Activated CD8-positive, alpha-beta memory T cell treated with anti-CD3 and anti-CD28 coated beads, Interleukin-2, amount 50 U/mL, for 4 hours (primary cell): ENCODE measurements at places on chromosomes 7 and 10.

GRCh38 chr7:102287111-102287980 lies 678 bp downstream of the SH2B2 start:
- DNase-seq, result no peak

- no peak for DNase-seq
These were observed 20.6 kb upstream of the WASL start for GRCh38 chr7:123769371-123769770.

DNA sequence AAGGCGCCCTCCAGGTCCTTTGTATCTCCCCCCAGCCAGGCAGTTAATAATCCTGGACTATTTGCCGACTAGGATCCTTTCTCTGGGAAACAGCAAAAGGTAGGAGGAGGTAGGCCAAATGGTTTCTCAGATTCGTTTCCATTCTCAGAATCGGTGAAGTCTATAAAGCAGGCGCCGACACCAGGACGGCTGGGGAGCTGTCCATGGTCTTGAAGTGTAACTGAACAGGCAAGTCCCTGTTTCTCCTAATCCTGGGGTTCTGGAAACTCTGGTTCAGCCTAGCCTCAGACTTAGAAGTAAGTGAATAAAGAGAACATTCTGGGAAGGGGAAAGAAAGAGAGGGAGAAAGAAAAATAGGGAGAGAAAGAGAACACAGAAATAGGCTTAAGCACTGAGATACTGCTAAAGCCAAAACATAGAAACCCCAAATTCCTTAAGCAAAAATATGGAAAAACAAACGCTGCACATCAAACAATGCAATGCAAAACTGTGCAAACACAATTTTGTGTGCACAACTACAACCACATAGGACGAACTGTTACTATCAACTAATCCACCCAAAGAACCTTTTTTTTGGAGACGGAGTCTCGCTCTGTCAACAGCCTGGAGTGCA lies 11.1 kb upstream of the INA start:
- DNase-seq, result no peak

GRCh38 chr7:12584930-12585329 lies 14.4 kb downstream of the SCIN start:
- DNase-seq, result no peak

GRCh38 chr10:118543714-118544400 lies 51.6 kb downstream of the PRLHR start:
- DNase-seq, result peak; percentile 34

GRCh38 chr7:7536396-7537019 lies 835 bp upstream of the COL28A1 start:
- no peak for DNase-seq

- DNase-seq, result no peak
These were observed 11.8 kb upstream of the RRP12 start for GRCh38 chr10:97412891-97413304.

- DNase-seq, result no peak
These were observed 1.5 kb upstream of the KCTD7 start for GRCh38 chr7:66627151-66627681.

GRCh38 chr7:114081606-114082425 lies 163.0 kb upstream of the PPP1R3A start:
- DNase-seq, result no peak

- DNase-seq, result no peak
These were observed 23.6 kb upstream of the ZRANB1 start for GRCh38 chr10:124918191-124918830.

GRCh38 chr10:102583435-102584417 lies 60.6 kb upstream of the TRIM8 start:
- DNase-seq, result peak; percentile 82

DNA sequence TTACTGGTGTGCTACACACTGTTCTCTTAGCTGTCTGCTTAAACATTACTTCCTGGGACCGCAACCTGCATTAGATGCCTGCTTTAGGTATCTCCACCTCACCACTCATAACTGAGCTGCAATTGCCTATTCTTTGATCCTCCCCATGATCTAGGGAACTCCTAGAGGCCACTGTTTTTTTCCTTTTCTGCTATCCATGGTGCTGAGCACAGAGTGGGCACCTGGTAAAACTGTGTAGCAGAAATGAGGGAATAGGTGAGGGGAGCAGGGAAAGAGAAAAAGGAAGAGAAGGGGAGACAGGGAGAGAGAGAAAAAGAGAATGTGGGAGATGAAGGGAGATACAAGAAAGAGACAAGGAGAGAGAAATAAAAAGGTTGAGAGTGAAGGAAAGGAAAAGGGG lies 434.9 kb downstream of the ADRA2A start:
- DNase-seq, result no peak

DNA sequence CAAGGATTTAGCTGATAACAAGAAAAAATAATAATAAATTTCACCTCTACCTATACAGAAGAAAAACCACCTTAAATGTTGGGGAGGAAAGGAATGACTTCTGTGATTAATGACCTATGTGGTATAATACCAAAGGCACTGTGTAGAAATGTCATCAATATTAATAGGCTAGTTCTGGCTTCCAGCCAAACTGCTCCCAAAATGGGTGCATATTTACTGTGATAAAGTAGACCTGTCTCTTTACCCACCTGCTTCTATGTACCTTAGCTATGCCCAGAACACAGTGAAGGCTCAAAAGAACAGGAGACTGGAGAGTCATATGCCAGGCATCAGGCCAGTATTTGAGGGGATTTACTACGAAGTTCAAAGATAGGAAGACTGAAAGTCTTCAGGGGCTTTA lies 76.0 kb downstream of the ATE1 start:
- DNase-seq, result no peak

GRCh38 chr7:34747867-34748727 lies 90.1 kb downstream of the NPSR1 start:
- no peak for DNase-seq

- no peak for DNase-seq
These were observed 79.3 kb downstream of the CSTF2T start for GRCh38 chr10:51620131-51620530.

DNA sequence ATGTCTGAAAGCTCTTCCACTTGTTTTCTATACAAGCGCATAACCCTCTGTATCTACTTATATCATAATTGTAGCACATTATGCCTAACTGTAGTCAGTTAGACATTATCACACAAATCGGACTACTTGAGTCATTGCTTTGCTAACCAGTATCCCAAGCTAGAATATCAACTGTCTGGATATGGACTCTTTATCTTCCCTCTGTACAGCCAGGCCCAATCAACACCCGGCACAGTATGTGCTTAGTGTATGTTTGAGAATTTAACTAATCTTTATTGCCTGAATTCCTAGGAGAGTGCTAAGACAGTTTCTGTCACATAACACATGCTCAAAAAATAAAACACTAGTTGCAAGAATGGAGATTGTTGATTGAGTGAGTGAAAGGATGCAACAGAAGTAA lies 211.2 kb downstream of the ARL4A start:
- DNase-seq, result no peak

DNA sequence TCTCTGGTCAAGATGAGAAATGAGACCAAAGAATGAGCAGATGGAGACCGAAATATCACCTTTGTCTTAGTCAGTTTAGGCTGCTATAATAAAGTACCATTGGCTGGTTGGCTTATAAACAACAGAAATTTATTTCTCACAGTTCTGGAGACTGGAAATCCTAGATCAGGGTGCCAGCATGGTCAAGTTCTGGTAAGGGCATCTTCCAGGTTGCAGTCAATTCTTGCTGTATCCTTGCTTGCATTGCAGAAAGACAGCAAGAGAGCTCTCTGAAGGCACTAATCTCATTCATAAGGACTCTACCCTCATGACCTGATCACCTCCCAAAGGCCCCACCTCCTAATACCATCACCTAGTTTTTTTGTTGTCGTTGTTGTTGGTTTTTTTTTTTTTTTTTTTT lies 52.7 kb upstream of the MKLN1 start:
- no peak for DNase-seq

- no peak for DNase-seq
These were observed 203.9 kb upstream of the NEBL start for GRCh38 chr10:21100871-21101514.

DNA sequence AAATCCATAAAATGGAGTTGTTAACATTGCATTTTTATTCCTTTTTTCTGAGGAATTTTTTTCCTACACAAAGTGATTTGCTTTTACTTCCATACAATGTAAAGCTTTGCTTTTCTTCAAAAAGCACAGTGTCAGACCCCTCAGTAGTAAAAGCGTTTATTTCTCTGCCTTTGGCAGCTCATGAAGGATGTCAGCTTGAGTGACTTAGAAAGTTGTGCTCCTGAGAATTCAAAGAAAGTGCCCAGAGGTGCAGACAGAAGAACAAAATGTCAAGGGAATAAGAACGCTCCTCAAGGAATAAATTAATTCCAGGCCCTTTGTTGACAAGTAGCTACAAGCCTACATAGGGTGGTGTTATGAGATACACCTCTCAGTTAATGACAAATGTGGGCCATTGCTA lies 369.3 kb upstream of the ADARB2 start:
- DNase-seq, result no peak

GRCh38 chr7:23955145-23955544 lies 245.1 kb downstream of the STK31 start:
- no peak for DNase-seq

GRCh38 chr10:75003891-75004290 lies 107.6 kb upstream of the SAMD8 start:
- DNase-seq, result no peak

- no peak for DNase-seq
These were observed 203.9 kb downstream of the TEX36 start for GRCh38 chr10:125479059-125479458.

GRCh38 chr10:52526251-52526823 lies 212.3 kb downstream of the DKK1 start:
- DNase-seq, result no peak

DNA sequence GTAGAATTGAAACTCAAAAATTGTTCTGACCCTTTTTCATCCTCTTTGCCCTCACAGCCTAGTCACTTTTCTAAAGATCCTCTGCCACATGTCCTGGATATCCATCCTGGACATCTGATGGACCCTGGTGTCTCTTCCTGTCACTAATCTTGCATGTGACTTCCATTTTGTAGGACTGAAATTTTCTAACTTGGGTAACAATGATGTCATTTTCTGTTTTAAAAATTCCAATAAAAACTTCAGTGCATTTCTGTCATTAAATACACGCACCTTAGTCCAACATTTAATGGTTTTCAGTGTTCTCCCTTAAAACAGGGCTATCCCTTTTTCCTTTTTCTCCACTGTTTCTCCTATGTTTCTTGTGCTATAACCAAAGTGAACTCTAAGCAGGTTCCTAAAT lies 684.9 kb upstream of the ANKRD30A start:
- DNase-seq, result no peak

DNA sequence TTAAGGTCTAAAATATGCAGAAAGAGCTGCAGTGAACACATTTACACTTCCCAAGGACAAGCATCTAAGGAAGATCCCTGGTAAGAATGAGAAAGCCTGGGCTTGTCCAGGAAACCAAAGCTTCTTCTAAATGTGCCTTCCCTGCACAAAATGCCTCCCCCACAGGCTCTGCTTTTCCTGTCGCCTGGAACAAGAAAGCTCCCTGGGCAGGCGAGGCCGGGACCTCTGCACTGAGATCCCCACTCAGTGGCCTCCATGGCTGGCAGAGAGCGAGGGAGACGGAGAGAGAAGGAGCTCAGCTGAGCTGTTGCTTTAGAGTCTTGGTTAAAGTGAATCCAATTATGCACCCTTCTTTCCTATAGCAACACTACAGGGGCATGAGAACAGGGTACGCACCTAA lies 75.6 kb downstream of the AMZ1 start:
- no peak for DNase-seq

DNA sequence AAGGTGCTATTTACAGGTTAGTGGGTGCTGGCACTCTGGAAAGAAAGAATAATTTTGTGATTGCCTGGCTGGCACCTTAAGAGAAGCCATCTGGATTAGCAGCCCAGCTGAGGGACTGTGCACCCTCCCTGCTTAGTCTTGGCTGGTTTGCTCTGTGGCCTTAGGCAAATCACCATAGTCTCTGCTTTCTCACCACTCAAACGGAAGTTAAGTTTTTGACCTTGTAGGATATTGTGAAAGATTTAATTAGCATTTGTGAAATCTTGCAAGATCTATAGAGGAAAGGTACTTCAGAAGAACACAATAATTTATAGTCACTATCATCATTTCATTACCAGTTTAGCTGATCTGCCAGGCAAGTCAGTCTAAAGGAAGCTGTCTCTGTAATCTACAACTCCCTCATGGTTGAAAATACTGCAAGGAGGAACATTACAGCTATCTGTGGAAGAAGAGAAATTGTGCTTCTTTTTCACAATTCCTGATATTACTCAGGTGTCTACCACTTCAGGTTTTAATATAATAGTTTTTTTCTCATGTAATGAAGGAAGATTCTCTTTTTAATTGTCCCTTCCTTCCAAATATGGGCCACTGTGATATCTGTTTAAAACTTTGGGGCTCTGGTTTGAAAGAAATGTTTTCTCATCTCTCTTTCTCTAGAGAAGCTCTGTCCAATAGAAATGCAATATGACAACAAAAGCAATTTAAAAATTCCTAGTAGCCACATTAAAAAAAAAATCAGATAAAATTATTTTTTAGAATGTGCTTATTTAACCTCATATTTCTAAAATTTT lies 219.6 kb downstream of the PTEN start:
- DNase-seq, result no peak

DNA sequence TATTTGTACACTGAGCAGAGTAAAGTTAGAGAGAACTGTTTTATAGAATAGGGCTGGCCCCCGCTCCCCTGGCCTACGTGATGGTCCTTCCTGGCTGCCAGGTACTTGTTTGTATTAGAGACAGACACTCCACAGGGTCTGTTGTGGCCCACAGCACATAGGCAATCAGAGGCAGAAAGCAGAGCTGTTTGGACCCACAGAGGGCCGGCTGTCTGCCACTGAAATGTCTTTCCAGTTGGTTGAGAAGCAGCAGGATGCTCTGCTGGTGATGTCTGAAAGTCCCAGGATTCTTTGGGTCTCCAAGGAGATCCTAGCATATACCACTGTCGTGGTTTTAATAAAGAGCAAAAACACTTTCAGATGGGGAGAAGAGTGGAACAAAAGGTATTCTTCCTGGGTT lies 5.2 kb downstream of the STN1 start:
- DNase-seq, result no peak

DNA sequence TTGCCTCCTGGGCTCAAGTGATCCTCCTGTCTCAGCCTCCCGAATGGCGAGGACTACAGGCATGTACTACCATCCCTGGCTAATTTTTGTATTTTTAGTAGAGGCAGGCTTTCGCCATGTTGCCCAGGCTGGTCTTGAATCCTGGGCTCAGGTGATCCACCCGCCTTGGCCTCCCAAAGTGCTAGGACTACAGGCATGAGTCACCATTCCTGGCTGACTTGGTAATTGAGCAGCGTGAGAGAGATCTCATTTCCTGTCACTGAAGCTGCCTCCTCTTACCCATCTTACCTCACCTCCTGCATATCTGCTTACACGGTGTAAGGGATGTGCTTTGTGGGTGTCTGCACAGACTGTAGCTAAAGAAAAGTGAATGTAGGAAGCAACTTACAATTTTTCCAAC lies 9.7 kb downstream of the IFIT3 start:
- DNase-seq, result peak; percentile 24

GRCh38 chr7:39507866-39508551 lies 58.2 kb upstream of the YAE1 start:
- no peak for DNase-seq

- no peak for DNase-seq
These were observed 30.4 kb downstream of the MDFIC start for GRCh38 chr7:114952296-114952695.

- DNase-seq, result no peak
These were observed 144.9 kb upstream of the MAGI2 start for GRCh38 chr7:79598351-79598750.
